ENCODE measurements at places on chromosomes 1 and 21. TPM values are rescaled to one million over a fixed set of nuclear protein-coding genes. Genes with fewer than 3 reads are reported as not detected.

ZYG11A gene
- total RNA-seq, result 0.07 TPM

BGLAP gene
- total RNA-seq, result 1.8 TPM

GRCh38 chr1:160707236-160708064 is 4.2 kb downstream of the CD48 start:
- no peaks in the 10 kb centered on the region for H3K27me3 ChIP-seq
- no peaks in the 10 kb centered on the region for H3K36me3 ChIP-seq
- no peak overlapping the region for H3K4me3 ChIP-seq

- H3K36me3 ChIP-seq, result no peaks in the 10 kb centered on the region
- H3K27me3 ChIP-seq, result no peaks in the 10 kb centered on the region
- H3K27ac ChIP-seq, result no peak overlapping the region
- no peak overlapping the region for H3K4me3 ChIP-seq
- no peaks in the 10 kb centered on the region for H3K4me1 ChIP-seq
These were observed 459.0 kb downstream of the SIPA1L2 start for GRCh38 chr1:232170909-232171308.

DNA sequence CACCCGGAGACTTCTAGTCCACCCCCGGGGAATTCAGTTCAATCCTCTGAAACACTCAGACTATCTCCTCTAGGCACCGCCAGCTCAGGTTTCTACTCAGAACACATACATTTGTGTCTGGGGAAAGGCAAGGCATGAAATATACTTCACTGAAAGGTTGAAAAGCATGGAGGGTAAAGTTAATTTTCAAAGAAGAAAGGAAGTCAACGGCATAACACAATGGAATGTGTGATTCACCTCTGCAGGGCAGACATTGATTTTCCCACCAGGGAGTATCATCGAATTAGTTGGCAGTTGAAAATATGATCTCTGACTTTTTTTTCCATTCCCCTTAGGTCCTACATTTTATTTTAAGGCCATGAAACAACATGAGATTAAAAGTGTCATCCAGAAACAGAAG is 669.4 kb downstream of the SMYD3 start:
- no peak for DNase-seq
- H3K27me3 ChIP-seq, result no peaks in the 10 kb centered on the region
- H3K4me3 ChIP-seq, result no peak overlapping the region

DNA sequence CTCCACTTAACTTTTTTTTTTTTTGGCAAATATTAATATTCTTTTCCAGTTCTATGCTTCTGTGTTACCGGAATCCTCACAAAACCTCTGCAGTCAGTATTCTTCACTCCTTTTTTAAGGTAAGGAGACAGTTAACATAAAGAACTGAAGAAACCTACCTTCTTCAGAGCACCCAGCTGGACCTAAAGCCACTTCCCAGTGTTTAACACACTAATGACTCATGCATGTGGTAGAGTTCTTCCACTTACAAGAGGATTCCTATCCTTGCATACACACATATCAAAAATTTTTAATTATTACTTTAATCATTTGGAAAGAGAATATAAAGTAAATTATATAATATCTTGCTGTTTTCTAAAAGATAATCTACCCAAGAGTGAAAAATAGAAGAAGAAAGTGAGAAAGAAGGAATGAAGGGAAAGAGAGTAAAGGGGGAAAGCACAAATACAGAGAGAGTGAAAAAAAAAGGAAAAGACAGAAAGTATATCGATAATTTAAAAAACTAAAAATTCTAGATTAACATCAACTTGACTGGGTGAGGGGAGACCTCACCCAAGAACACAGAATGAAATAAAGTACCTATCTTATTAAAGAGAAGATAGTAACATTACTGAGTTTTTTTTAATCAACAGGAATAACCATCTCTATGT is 54.9 kb downstream of the ENAH start:
- no peak overlapping the region for H3K4me3 ChIP-seq
- H3K36me3 ChIP-seq, result no peaks in the 10 kb centered on the region
- no peak for DNase-seq
- H3K27me3 ChIP-seq, result no peaks in the 10 kb centered on the region
- H3K4me1 ChIP-seq, result peaks cover 3% of the 10 kb centered on the region
- no peak overlapping the region for H3K27ac ChIP-seq

Data from ovary (tissue), 10 donors.